ENCODE measurements at places on chromosomes 12 and 14.

GRCh38 chr12:67531051-67531450 is 117.5 kb upstream of the DYRK2 start:
- no peak for DNase-seq

- DNase-seq: peak; percentile 79
These were observed 163.5 kb downstream of the AACS start for GRCh38 chr12:125228519-125229260.

DNA sequence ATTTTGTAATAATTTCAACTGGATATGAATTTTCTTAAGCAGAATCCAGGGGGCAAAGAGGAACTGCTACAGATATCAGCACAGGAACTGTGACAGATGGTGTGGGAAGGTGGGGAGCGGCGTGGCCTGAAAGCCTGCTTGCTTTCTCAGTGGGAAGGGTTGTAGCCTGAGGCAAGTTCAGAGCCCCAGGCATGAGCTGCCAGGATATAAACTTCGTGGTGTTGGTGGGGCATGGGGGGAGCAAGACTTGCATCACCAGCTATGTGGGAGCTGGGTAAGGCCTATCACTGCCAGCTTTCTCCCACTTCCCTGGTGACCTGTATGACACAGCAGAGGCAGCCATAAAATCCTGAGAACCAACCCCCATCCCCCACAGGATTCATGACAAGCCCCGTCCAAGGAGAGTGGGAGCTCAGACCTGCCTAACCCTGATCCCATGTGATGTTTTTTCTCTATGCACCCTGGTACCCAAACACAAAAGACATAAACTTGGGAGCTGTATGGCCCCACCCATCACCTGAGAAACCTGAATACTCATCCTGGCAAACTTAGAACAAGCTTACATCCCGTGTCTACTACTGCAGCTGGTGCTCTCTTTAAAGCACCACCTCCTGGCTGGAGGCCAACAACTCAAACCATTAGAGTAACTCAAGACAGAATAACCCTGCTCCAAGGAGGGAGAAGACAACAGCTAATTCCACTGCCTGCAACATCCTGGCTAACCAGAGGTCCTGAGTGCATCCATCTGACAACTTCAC is 16.5 kb downstream of the CLEC1A start:
- no peak for DNase-seq

DNA sequence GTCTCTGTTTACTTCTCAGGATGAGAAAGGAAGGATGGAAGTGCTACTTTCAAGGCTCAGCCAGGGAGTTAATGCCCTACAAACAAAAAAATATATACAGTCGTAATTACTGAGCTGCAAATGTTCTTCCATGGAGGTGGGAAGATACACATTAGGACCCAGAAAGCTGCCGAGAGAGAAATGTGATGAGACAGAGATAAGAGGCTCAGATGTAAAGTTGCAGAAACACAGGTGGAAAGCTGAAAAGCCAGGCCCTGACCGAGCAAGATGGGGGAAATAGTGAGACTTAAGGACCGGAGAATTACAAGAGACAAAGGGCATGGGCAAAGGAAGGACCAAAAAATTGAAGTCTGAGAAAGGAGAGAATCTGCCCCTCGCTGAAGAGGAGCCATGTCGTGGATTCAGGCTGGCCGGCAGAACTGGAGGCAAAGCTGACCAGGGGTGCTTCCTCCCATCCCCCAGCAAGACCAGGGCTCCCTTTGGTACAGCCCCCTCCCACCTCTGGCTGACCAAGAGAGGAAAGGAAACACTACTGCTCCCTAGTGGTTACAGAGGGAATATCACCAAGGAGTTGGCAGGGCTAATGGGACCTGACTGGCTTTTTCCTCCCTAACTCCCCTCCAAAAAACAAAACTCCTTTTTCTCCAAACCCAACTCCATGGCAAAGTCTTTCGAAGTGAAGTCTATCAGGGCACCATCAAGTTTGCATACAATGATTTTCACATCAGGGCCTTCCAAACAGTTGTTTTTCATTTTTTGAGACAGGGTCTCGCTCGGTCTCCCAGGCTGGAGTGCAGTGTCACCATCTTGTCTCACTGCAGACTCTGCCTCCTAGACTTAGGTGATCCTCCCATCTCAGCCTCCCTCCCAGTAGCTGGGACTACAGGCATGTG is 12.1 kb downstream of the ZFHX2 start:
- peak; percentile 85 for DNase-seq

- DNase-seq: no peak
These were observed 247.5 kb downstream of the SLC16A7 start for GRCh38 chr12:59843260-59843843.

DNA sequence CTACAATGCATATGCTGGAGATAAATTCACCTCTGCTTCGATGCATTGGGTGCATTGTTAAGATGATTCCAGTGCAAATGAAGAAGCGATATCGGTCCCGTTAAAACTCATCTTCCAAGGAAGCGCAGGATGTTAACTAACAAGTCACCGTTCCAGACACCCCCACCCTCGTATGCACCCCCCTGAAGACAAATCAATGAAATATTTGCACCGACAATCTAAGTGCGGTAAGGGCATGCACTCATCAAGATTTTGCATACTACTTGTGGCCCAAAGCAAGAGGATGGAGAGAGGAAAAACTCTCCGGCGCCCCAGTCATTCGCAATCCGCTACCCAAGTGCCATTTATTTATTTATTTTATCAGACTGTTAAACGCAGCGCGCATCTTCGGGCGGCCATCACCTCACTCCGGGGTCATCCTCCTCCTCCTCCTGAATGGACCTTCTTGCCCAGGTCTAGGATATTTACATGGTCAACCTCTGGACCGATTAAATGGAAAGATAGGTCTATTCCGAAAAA is 1.2 kb downstream of the NOVA1 start:
- DNase-seq: peak; percentile 25

GRCh38 chr12:69331519-69331908 is 16.7 kb upstream of the LYZ start:
- DNase-seq: no peak

- no peak for DNase-seq
These were observed 54.6 kb upstream of the PTGR2 start for GRCh38 chr14:73796893-73797542.

GRCh38 chr14:93895023-93895604 is 32.0 kb upstream of the FAM181A start:
- DNase-seq: peak; percentile 80

DNA sequence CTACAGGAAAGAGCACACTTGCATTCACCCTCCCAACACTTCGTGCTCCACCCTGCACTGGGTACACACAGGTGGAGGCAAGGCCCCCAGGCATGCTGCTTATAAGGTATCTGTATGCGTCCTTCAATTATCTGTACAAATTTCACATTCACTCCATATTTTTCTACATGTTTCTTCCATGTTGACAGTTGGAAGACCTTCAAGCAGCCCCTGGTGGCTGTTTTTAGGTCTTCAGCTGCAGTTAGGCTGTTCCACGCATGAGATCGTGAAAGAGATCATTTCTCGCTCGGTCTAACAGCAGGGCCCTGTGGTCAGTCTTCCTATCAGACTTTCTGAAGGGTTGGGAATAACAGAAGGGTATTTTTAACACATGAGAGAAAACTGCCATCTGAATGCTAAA is 47.1 kb downstream of the PLXNC1 start:
- DNase-seq: no peak

DNA sequence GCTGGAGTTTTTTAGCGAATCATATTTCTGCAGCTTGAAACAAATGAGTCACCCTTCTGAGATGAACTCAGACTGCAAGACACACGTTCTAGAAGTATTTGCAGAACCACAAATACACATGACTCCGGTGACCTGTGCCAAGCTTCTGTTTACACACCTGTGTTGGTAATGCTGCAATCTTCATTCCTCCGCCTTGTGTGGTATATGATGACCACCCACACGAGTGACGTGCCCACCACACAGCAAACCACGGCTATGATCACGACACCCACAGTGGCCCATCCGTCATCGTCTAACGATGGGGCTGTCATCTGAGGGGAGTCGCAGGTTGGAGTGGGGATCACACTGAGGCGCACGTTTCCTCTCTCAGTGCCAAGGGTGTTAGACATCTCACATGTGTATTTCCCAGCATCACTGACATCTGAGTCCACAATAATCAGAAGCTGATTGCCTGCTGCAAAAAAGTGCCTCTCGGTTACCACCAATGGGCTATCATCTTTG is 43.0 kb downstream of the LRIG3 start:
- no peak for DNase-seq

- DNase-seq: no peak
These were observed 78.6 kb downstream of the POLR3B start for GRCh38 chr12:106436164-106436563.

DNA sequence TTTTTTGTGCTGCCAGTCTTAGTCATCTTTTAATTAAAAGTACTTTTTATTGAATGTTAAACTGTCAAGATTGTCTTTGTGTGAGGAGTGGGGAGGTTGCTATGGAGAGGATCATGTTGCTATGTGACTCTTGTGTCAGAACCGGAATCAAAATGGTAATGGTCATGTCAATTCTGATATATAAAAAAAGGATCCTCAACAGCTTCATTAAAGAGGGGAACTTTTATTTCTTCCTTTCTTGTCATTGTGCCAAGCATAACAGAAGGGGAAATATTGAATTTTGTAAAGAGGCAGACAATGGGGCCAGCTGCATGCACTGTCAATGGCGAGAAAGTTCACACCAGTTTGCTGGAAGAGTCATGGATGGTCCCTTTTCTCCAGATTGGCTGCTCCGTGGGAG is 564.8 kb downstream of the VRK1 start:
- no peak for DNase-seq

DNA sequence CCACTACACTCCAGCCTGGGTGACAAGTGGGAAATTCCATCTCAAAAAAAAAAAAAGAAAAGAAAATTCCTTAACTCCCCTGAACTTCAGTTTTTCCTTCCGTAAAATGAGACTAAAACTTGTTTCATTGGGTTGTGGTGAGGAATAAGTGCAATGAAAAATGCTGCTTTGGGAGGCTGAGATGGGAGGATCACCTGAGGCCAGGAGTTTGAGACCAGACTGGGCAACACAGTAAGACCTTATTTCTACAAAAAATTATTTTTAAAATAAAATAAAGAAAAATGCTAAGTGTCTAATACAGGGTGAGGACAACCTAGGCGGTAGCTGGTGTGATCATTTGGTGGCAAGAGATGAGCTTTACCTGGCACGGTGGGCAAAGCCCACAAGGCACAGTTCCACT is 6.9 kb downstream of the SMAGP start:
- DNase-seq: no peak

- no peak for DNase-seq
These were observed 39.9 kb downstream of the GXYLT1 start for GRCh38 chr12:42104784-42105183.

GRCh38 chr14:20429801-20430669 is 5.9 kb downstream of the KLHL33 start:
- no peak for DNase-seq

GRCh38 chr12:52906191-52906601 is 1.3 kb upstream of the KRT8 start:
- peak; percentile 39 for DNase-seq

DNA sequence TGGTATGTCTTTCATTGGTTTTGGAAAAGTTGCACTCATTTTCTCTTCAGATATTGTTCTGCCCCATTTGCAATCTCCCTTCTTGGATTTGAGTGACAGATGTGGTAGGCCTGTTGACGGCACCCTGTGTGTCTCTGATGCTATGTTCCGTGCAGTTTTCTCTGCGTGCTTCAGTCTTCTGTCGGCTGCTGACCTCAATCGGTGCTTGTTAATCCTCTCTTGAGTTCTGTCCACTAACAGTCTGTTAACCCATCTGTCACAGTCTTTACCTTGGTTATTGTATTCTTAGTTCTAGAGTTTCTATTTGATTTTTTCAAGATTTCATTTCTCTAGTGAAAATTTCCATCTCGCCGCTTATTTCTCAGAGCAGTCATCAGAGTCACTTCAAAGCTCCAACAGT is 20.7 kb upstream of the PLD4 start:
- DNase-seq: no peak

DNA sequence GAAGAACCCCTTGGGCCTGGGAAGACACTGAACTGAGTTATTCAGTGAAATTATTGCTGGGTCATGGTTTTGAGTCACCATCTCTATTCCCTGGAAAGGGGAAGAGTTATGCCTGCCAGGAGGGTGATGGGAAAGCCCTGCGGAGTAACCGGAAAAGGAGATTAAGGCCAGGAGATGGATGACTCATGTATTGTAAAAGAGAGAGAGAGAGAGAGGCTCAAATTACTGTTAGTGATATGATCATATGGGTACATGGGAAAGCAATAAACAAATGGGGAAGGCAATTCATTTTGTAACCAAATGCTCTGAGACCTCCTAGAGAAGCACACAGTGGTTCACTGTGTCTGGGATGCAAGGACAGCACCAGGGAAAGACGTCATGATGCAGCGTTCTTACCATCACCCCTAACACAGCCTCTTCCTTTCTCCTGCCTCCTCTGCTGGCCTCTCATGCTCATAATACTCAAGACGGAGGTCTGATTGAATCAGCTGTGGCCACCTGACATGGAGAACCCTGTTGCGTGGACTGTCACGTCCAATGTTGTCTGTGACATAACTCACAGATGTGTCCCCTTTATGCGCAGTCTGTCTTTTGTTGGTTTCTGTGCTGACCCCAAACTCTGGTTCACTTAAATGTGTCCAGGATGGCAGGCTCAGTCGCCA is 243.7 kb downstream of the TMEM132D start:
- no peak for DNase-seq

DNA sequence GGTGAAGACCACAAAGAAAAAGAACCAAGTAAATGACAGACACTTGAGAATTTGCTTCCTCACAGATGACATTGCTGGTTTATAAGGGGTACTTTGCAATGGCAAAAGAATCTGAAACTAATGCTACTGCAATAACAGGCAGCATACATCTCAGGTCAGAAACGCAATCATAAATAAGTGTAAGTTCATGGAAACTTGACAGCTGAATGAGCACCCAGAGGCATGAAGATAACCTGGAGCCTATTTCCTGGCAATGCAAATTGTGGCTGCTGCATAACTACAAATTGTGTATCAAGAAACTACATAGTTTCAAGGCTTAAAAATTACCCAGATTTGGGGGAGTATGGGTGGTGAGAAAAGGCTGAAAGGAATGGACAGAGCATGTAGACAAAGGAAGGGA is 8.5 kb upstream of the MYO1A start:
- no peak for DNase-seq

- DNase-seq: no peak
These were observed 158.0 kb downstream of the SLC5A8 start for GRCh38 chr12:101051901-101052550.

GRCh38 chr12:43348221-43348620 is 203.8 kb downstream of the ADAMTS20 start:
- no peak for DNase-seq

DNA sequence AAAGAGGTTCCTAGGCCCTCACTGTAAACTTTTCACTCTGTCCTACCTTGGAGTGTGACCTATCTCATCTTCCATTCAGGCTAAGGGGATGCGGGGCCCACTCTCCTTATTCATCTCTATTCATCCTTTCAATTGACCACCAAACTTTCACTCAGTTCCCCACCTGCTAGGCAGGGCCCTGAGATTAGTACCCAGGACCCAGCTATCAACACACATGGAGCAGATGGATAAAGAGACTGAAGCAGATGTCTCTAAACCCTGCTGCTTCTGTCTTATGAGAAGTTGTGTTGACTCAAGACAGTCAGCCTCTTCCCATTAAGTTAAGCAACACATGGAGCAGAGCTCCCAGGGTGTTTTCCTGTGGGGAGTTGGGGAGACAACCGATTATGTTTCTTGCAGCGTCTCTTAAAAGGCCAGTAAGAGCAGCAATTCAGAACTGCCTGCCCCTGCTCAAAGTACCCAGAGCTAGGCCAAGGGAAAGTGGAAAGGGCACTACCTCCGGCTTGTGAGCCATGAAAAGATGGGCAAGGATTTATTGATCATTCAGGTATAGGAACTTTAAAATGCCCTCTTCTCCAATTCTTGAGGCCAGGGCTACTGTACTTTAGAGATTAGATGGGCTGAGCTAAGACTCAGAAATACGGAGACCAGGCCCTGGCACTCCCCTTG is 10.7 kb downstream of the KRT76 start:
- DNase-seq: no peak

Data from H9 (cell line).